ENCODE measurements at places on chromosomes 6 and 20.

GRCh38 chr6:161150566-161150965, 123.3 kb downstream of the AGPAT4 start:
- no peak for DNase-seq

DNA sequence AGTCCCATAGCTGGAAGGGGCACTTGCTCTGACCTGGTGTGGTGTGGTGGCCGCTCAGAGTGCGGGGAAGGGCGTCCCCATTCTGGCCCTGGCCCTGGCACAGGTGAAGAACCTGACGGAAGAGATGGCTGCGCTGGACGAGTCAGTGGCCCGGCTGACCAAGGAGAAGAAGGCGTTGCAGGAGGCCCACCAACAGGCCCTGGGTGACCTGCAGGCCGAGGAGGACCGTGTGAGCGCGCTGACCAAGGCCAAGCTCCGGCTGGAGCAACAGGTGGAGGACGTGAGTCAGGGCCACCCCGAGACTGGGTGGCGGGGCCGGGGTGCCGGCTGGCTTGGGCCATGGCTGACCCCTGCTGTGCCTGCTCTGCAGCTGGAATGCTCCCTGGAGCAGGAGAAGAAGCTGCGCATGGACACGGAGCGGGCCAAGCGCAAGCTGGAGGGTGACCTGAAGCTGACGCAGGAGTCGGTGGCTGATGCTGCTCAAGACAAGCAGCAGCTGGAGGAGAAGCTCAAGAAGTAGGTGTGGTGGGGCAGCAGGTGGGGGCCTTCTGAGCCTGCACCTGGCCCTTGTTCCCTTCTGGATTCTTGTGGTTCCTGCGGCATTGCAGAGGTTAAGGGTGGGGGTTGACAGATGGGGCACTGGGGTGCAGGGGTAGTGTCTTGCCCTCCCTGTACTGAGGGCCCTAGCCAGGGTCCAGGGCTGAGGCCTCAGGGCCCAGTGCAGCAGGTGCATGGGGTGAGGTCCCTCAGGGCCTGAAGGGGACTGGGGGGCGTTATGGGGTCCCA, 40.8 kb downstream of the MYH7B start:
- no peak for DNase-seq

DNA sequence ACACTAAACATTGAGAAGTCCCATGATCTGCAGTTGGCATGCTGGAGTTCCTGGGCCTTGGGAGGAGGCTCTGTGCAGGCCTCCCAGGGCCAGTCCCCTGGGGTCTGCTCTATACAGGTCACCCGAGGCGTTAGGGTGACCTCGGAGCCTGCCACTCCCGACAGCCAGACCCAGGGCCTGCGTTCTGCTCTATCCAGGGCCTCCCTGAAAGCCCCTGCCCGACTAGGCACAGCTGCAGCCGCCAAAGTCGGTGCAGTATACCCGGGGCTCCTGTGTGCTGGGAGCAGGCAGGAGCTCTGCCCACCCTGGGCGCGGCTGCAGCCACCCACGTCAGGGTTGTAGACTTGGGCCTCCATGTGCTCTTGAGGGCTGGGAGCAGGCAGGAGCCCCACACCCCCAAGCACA, 6.3 kb upstream of the OR14J1 start:
- DNase-seq: no peak

GRCh38 chr20:46311039-46311650, 2.8 kb upstream of the CDH22 start:
- no peak for DNase-seq

DNA sequence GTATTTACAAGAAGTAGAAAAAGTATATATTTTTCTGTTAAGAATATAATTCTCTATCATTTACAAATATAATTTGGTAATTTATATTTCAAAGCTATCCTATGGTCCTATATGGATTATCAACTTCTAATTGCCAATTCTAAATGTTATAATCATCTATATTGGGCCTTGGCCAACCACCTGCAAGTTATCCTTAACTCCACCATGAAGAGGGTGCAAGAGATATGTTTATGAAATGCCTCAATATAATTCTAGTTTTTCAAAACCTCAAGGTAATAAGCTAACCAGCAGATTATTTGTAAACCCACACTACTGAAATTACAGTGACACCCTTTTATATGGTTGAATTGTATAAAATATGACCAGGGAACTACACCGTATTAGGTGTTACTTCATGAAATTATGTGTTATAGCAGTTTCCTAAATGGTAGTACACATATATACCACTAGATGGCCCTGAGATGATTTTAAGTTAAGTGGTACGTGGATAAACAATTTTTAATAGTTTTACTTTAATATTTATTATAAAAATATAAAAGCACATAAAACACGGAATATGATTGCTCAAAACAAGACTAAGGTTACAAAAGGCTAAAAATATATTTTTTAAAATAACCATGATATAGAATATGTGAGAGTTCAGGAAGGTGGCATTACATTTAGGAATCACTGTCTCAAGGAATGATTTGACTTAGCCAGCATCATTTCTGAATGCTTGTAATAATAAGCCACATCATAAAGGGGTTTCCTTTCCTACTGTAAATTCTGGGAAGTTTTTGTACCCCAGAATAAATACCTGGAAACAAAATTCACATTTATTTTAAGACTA, 9.8 kb upstream of the PNISR start:
- DNase-seq: no peak

GRCh38 chr6:360764-361373, 30.7 kb upstream of the IRF4 start:
- no peak for DNase-seq

All from fibroblast of skin of left biceps (primary cell).